ENCODE measurements at places on chromosomes 16 and 17.

DNA sequence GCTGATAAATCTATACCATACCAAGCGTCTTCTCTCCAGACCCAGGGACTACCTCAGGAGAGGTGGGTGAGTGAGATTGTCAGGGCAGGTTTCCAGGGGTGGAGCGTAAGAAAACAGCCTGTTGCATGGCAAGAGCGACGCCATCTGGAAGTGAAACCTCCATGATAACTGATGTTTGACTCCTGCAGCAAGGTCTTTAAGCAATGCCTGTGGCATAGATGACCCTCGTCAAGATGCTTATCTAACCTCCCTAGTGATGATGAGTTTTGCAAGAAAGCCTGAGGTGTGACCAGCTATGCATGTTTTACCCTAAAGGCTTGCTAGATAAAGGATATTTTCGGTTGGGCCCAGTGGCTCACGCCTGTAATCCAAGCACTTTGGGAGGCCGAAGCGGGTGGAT, 71.6 kb downstream of the GSG1L start:
- no peak for DNase-seq

DNA sequence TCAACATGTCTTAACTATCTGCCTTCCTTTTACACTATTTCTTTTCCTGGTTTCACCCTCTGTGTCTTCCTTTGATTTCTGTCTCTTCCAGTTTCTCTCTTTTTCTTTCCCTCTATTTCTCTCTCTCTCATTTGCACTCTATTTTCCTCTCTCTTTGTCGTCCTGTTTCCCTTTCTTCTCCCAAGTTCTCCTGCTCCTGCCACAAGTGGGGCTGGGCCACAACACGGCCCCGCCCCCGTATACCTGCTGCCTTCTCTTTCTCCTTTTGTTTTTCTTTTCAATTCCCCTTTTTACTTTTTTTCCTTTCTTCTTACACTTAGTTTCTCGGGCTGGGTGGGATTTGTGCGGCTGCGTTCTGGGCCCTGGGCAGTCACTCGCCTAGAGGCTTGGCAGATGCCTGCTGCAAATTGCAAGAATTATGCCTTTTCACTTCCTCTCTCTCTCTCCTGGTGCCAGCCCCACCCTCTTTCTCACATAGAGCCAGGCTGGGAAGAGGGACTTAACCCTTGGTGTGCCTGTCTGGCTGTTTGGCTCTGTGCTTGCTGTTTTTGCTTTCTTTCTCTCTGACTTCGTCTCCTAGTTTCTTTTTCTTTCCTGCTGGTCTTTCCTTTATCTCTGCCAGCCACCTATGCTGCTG, 2139.4 kb downstream of the TP53TG3F start:
- no peak for DNase-seq

DNA sequence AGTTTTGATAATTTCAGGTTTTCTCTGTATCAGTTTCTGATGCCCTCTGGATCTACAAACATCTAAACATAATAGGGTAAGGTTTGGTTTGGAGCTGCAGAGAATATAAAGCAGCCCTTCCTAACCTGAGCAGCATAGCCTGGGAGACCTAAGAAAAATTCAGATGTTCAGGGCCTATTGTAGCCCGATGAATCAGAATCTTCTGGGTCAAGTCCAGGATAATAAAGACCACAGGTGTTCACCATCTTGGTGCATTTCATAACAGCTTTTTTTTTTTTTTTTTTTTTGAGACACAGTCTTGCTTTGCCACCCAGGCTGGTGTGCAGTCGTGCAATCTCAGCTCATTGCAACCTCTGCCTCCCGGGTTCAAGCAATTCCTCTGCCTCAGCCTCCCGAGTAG, 19.7 kb upstream of the ARHGAP17 start:
- DNase-seq: no peak

- no peak for DNase-seq
Observed at GRCh38 chr17:75019146-75019545, 6.7 kb downstream of the MRPL58 start.

- DNase-seq: no peak
Observed at GRCh38 chr16:48562475-48562874, 47.5 kb downstream of the N4BP1 start.

GRCh38 chr16:101586-101985, 23.6 kb downstream of the MPG start:
- no peak for DNase-seq

GRCh38 chr16:72878301-72879269, 169.3 kb downstream of the ZFHX3 start:
- DNase-seq: no peak

GRCh38 chr17:64978138-64978537, 58.9 kb upstream of the LRRC37A3 start:
- no peak for DNase-seq

- DNase-seq: no peak
Observed at GRCh38 chr16:25121824-25122600, 10.5 kb downstream of the LCMT1 start.

DNA sequence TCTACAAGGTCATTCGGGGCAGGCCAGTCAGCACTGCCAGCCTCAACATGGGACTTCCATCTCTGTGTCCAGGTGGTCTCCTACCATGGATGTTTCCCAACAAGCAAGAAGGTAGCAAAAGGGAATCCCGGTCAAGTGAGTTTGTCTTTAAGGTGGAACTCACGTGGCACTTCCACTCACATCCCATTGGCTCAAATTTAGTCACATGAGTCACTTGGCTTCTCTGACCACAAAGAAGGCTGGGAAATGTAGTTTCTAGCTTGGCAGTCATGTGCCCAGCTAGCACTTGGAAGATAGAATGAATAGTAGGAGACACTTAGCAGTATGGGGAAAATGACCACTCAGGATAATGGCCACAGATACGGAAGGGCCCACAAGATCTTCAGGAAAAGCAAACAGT, 106.6 kb downstream of the AIPL1 start:
- no peak for DNase-seq

DNA sequence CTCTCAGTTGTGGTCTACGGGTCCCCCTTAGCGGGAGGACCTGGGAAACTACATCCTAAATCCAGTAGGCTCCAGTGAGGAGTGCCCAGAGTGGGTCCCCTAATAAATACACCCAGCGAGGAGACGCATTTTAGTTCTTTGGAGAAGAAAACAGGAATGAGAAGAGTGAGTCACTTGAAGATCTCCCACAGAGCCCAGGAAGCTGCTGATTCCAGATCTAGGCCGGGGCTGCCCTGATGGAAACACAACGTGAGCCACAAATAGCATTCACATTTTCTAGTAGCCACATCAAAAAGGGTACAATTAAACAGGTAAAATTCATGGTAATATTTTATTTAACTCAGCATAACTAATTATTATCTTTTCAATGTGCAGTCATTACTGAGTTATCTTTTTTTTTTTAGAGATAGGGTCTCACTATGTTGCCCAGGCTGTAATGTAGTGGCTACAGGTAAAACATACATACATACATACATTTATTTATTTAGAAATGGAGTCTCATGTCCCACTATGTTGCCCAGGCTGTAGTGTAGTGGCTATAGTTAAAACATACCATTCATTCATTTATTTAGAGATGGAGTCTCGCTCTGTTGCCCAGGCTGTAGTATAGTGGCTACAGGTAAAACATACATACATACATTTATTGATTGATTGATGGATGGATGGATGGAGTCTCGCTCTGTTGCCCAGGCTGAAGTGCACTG, 21.5 kb downstream of the FBXO31 start:
- no peak for DNase-seq

GRCh38 chr16:49749816-49750215, 106.1 kb downstream of the ZNF423 start:
- DNase-seq: no peak

DNA sequence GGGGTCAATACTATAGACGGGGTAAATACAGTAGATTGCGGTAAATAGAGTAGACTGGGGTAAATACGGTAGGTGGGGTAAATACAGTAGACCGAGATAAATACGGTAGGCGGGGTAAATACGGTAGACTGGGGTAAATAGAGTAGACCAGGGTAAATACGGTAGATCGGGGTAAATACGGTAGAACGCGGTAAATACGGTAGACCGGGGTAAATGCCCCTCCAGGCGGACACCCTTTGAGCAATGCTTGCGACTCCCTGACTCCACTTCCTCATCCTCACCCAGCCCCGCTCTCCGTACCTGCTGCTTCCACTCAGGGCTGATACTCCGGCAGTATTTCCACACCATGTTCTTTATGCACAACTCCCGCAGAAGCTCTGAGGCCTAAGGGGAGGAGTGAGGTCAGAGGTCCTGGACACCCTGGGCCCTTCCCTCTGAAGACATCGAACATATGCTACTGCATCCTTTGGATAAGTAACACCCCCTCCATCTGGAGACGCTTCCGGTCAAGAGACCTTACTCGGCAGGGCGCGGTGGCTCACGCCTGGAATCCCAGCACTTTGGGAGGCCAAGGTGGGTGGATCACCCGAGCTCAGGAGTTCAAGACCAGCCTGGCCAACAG, 13.3 kb upstream of the CRK start:
- DNase-seq: no peak

- DNase-seq: no peak
Observed at GRCh38 chr16:15865742-15866141, 8.9 kb upstream of the MYH11 start.

DNA sequence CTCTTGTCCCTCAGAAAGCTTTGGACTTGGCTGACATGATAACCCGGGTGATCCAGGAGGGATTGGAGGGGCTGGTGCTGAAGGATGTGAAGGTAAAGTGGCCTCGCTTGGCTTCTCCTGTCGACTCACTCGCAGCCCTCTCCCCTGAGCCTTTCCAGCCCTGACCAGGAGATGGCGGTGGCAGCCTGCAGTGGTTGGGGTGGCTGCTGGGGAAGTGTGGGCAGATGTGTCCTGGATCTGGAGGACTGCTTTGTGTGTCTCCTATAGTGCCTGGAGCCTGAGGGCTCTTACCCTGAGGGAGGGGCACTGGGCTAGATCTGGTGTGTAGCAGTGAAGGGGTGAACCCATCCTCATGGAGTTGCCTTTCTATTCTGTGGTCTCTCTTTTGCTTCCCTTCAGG, 17.9 kb downstream of the LIG3 start:
- peak; percentile 64 for DNase-seq

DNA sequence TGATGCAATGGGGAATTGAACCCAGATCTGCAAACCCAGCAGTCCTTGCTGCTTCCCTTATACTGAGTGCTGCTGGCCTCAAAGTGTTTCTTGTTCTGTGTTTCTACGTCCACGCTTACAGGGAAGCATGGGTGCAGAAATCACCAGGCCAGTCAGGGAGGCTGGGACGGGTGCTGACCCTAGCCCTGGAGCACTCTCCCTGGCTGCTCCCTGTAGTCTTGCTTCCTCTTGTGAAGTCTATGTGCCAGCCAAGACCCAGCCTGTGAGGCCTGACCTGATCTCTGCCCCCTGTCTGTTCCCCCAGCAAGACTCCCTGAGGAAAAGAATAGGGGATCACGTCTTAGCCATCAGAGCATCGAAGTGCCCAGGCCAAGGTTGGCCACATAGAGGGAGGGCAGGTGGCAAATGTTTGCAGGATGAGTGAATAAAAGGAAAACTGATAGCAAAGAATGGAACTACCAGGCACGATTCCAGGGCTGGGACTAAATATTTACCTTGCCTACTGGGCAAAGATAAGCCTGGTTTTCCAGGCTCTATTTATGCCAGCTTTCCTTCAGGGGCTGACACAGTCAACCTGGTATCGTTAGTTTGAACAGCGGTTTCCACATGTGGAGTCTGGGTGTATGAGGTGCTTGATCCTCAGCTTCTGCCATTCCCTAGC, 41.2 kb upstream of the RHOT1 start:
- DNase-seq: no peak

GRCh38 chr17:51189628-51190027, 23.4 kb downstream of the NME2 start:
- DNase-seq: no peak
